Osteoblast (primary cell): ENCODE measurements at places on chromosomes 3 and 15. TPM values are rescaled to one million over a fixed set of nuclear protein-coding genes. Genes with fewer than 3 reads are reported as not detected.

The FBN1 gene
- 1,453 and 1,556 TPM in 2 replicates for total RNA-seq

The GOLGA6B gene
- not detected in 2 replicates for total RNA-seq

The TLR9 gene
- total RNA-seq: not detected in 2 replicates

The LRTM1 gene
- not detected in 2 replicates for total RNA-seq

The CLDN16 gene
- under 0.01 TPM in 1 of 2 replicates, not detected in the other for total RNA-seq

The CDHR4 gene
- total RNA-seq: under 0.01 TPM in 1 of 2 replicates, not detected in the other

The CCR3 gene
- not detected in 2 replicates for total RNA-seq

The MYO9A gene
- 59.0 and 60.1 TPM in 2 replicates for total RNA-seq

The GP9 gene
- not detected in 2 replicates for total RNA-seq

The THSD4 gene
- total RNA-seq: 15.6 TPM in 2 replicates

The TUSC7 gene
- not detected in 2 replicates for total RNA-seq

The DUOXA2 gene
- total RNA-seq: not detected in 2 replicates

The SAMMSON gene
- total RNA-seq: not detected in 2 replicates

The PGBD4 gene
- 1.8 and 2.1 TPM in 2 replicates for total RNA-seq
